Activated CD8-positive, alpha-beta memory T cell treated with anti-CD3 and anti-CD28 coated beads for 1 hour (primary cell): ENCODE measurements at places on chromosomes 3 and 15.

DNA sequence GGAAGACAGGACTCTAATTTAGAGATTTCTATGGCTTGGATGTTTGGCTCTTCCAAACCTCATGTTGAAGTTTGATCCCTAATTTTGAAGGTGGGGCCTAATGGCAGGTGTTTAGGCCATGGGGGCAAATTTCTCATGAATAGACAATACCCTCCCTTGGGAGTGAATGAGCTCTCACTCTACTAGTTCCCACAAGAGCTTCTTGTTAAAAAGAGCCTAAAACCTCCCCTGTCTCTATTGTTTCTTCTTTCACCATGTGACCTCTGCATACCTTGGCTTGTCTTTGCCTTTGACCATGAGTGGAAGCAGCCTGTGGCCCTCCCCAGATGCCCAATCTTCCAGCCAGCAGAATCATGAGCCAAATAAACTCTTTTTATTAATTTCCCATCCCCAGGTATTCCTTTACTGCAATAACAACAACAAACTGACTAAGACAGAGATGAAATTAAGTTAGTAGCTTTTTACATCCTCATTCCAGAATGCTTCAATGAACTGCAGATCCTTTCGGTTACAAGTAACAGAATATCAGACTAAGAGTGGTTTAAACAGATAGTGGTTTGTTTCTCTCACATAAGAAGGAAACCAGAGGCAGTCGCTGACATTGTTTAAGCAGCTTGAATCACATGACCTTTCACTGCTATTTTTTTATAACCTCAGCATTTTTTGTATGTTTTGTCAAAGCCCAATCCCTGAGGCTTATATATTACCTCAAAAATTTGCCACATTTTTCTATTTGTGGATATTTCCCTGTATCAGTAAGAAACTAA is 1013.3 kb upstream of the SEMA6D start:
- no peak for DNase-seq

DNA sequence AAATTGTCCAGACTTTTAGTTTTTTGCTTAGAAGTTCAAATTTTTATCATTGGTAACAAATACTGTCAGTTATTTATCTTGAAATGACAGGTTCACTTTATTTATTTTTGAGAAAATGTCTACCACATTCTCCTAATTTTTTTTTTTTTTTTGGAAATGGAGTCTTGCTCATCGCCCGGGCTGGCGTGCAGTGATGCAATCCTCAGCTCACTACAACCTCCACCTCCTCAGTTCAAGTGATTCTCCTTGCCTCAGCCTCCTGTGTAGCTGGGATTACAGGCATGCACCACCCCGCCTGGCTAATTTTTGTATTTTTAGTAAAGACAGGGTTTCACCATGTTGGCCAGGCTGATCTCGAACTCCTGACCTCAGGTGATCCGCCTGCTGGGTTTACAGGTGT is 16.1 kb upstream of the EBLN2 start:
- no peak for DNase-seq

GRCh38 chr3:174132006-174132405 is 727.1 kb upstream of the NAALADL2 start:
- DNase-seq: no peak

DNA sequence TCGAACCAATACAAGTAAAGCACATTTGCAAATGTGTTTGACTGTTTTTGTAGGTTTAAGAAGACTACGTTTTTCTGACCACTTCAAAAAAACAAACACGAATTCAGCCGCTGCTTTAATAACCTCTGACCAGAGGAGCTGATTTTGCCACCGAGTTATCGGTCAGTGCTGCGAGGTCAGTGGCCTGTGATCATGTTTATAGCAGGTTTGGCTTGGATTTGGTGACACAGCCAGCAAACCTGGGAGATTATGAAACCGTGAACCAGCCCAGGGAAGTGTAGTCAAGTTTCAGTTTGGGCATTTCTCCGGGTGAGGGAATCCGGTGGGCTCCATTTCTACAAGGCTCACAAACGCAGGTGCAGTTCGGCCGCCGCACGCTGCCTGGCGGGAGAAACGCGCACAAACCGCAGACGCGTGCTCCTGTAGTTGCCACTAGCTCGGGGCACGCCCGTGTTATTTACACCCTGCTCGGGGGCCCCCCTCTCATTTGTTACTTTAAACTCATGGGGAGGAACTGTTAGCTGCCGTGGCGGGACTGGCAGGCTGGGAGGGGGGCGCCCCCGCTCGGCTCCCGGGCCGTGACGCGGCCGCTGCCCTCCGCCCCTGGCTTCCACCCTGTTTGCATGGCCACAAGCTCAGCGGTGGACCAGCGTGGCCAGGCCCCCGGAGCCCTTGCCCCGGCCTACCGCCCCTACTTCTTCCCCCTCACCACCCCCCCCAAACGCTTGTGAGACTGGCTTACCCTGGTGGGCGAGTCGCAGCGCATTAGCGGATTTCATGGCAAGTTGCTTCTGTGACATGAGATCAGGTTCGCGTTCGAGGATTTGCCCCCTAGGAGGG is 13.6 kb upstream of the ONECUT1 start:
- no peak for DNase-seq

- DNase-seq: no peak
These were observed 37.9 kb downstream of the IQCB1 start for GRCh38 chr3:121796970-121797369.

DNA sequence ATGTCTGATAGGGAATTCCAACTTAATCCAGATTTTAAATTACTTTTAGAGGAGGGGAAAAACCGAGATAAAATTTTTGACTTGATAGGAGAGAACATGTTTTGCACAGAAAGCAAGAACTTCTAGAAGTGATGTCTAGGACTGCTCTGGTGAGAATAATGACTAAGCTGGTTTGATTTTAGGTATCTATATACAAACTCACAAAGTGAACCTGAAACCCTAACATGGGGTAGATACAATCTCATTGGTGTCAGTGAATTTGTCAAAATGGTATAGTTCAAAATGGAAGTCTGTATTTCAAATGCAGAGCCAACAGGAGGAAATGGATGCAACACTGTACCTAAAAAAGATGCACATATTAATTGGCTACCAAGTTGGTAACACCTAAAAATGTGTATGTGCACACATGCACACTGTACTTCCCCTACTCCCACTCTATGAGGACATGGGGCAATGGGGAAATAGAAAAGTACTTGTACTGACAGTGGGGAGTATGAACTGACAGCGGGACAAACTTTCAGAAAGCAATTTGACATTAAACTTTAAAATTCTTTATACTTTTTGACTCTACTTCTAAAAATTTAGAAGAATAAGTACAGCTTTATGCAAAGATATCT is 53.0 kb downstream of the NR1I2 start:
- DNase-seq: no peak

GRCh38 chr3:129890125-129890524 is 3.4 kb downstream of the TMCC1 start:
- DNase-seq: no peak

- DNase-seq: no peak
These were observed 346.4 kb upstream of the KCNMB2 start for GRCh38 chr3:178189854-178190253.

DNA sequence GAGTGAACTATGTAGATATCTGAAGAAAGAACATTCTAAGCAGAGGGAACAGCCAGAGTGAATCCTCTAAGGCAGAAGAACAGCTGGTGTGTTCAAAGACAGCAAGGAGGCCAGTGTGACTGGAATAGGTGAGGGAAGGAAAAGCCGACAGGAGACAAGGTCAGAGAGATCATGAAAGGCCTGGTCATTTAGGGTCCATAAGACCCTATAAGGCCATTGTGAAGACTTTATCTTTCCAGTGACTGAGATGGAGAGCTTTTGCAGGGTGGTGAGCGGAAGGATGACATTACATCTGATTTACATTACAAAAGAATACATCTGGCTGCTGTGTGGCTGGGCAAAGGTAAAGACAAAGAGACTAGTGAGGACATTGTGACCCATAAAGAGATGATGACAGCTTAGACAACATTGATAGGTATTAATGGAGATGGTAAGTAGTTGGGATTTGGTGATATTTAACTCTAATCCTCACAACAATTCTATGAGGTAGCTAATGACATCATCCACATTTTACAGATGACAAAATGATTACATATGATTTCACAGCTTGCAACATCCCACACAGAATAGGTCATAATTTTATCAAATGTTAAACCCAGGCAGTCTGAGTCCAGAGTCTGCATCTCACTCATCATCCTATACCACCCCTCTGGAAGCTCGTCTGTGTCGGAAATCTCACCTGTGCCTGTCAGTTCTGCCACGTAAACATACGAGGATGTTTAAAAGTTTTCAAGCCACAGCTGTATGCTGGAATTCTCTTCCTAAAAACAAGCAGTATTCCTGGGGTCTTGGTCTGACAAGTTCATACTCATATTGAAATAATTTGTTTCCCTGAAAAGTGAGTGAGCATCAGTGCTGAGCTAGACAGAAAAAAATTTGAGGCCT is 70.2 kb upstream of the PIK3R4 start:
- DNase-seq: no peak
